Bone marrow (tissue), 2 donors: ENCODE measurements at places on chromosomes 7 and 10.

DNA sequence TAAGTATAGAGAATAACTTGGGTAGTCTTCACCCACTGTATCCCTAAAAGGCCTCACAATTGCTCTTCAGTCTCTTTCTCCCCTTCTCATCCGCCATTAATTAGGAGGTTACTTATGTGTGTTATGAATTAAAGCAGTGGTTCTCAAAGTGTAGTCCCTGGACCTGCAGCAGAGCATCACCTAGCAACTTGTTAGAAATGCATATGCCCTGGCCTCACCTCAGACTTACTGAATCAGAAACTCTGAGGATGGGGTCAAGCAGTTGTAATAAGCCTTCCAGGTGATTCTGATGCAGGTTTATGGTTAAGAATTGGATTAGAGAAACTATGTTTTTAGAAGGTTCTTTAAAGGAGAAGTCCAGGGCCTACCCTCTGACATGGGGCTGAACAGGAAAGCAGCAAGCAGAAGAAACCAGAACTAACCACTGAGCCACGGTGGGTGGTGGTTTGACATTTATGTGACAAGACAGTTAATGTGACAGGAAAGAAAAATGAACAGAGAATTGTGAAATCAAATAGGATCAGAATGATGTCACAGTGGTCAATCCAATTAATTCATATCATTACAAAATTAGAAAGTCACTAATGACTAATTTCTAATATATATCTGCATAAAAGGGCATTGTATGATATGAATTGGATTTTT lies 37.6 kb downstream of the ENTPD1 start:
- no peak for DNase-seq

DNA sequence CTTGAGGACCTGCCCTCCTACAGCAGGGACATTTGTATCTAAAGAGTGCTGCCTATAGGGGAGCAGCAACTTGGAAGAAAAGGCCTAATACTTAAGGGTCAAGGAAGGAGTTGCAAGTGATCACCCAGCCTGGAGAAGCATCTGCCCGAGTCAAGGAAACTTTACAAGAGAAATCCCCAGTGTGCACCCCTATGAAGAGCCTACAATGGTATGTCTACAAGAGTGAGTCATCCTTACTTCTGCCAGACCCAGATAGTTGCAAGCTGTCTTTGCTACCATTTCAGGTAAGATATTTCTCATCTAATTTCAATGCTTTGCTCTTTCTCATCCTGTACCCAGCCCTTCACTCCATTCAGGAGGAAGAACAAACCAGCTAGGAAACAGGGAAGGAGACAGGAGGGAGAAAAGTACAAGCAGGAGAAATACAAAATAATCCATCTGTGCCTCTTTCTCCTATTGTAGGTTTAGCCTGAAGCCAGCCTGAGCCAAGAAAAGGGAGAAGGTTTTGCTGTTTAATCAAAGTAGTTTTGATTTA lies 34.4 kb upstream of the AGR3 start:
- DNase-seq = no peak

DNA sequence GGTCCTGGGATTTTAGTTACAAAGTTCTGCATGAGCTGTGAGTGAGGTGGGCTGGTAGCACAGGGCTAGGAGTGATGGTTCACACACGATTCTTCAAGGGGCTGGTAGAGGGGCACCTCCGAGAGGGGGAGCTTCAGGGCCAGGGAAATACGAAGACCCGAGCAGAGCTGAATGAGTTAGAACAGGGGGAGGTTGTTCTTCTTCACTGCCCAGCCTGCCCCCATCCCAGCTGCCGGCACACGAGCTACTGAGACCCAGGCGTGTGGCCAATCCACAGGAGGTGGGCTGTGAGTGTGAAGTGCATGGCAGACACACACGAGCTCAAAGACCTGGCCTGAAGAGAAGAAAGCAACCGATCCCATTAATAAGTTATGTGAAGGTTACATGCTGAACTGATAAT lies 256.2 kb upstream of the ZNF32 start:
- no peak for DNase-seq

- no peak for DNase-seq
Measured at GRCh38 chr7:100966542-100967291, 2.6 kb upstream of the MUC12 start.

DNA sequence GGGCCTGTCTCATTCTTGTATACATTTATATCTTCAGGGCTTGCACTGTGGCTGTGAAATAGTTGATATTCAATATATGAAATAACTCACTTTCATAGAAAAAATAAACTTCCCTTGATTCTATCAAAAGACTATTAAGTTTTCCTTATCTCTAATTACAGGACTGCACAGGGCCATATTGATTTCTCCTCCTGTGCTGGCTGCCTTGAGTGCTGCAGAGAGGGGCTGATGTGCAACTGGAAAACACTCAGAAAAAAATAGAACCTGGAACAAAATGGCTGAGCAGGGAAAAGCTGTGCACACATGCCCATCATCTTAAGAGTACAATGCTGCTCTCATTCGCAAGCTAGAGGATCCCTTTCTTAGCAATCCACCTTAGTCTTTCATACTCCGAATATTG lies 5.9 kb upstream of the HDAC9 start:
- DNase-seq = no peak

- no peak for DNase-seq
Measured at GRCh38 chr10:33617381-33618080, 283.1 kb upstream of the NRP1 start.

- no peak for DNase-seq
Measured at GRCh38 chr7:69338144-69338543, 260.1 kb upstream of the AUTS2 start.

GRCh38 chr10:78974617-78975317 lies 94.0 kb upstream of the ZMIZ1 start:
- peak; percentile 89 for DNase-seq

DNA sequence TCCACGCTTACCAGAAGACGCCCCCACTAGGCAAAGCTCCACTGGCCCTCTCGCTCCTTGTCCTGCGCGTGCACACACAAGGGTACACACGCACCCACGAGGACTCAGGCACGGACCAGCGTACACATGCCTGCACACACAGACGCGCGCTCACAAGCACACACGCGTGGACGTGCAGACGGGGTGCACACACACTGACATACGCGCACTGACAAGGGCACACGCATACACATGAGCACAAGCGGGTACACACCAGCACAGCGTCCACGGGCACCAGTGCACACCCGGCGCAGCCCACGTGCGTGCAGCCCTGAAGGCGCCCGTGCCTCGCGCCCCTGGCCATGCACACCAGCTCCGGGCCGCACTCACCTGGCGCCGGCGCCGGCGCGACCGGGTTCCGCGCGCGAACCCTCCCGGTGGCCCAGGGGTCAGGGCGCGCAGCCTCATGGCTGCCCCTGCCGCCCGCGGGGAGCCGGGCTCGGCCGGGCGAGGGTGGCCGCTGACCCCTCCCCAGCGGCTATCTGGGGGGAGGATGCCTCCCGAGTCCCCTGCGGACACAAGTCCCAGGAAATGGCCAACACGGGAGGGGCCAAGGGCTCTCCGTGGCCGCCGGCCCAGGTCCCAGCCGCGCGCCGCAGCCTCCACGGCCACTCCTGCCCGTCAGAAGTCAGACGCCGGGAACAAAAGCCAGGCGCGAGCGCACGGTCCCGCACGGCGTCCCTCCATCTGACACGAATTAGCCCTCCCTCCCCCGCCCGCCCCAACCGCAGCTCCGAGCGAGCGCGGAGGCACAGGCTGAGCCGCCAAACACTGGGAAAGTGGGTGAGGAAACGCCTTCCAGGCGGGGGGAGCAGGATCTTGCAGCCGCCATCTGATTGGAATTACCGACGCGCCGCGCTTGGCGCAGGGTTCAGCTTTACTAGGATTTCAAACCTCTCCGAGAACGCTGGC lies 45.0 kb downstream of the TNS3 start:
- DNase-seq = no peak

DNA sequence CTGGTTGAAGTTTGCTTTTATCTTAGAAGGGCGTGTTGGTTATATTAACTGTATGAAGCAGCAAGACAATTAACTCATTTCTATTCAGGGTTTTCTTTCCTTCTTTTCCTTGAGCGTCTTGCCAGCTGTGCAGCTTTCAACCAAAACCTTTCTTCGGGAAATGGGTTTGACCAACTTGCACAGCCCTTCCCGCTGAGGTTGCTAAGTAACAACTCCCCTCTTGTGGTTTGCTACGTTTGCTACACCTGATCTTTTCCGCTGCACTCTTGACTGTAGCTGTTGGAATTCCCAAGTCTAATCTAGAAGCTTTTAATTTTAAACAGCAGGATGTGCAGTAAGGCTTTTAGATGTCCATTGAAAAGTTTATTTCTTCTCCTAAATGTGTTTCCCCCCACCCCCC lies 116.9 kb downstream of the CDCA7L start:
- DNase-seq = no peak

- DNase-seq = no peak
Measured at GRCh38 chr7:139618482-139619366, 95.2 kb downstream of the CLEC2L start.

DNA sequence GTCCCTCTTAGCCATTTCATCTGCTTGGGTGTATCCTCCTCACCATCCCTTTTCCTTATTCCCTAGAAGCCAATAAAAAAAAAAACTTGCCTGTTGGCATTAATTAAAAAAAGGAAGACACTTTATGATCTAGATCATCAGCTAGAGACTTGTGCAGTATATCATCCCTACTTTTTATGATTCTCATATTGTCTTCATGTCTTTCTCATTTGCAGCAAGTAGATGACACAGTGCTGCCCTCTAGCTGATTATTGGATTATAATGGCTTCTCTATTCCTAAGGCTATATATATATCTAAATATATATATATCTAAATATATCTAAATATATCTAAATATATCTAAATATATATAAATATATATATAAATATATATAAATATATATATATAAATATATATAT lies 272.4 kb upstream of the LRGUK start:
- no peak for DNase-seq

GRCh38 chr10:20492447-20492846 lies 404.7 kb downstream of the NEBL start:
- no peak for DNase-seq

- no peak for DNase-seq
Measured at GRCh38 chr10:50431133-50431532, 179.8 kb upstream of the ASAH2 start.

DNA sequence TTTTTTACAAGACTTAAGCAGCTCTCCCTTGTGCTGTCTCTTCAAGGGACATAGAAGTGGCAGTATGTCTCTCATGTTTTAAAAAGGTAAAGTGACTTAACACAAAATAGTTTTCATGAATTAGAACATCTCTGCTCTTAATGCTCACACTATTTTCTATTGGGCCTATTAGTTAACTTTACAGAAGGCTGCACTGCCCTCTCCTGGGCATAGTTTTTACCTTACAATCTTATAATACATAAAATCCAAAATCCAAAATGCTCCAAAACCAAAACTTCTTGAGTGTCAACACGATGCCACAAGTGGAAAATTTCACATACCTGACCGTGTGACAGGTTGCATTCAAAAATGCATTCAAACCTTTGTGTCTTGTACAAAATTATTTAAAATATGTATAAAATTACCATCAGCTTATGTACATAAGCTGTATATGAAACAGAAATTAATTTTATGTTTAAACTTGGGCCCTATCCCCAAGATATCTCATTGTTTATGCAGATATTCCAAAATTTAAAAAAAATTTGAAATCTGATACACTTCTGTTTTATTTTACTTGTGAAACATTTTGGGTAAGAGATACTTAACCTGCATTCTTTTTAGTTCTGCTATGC lies 25.8 kb downstream of the TES start:
- no peak for DNase-seq

DNA sequence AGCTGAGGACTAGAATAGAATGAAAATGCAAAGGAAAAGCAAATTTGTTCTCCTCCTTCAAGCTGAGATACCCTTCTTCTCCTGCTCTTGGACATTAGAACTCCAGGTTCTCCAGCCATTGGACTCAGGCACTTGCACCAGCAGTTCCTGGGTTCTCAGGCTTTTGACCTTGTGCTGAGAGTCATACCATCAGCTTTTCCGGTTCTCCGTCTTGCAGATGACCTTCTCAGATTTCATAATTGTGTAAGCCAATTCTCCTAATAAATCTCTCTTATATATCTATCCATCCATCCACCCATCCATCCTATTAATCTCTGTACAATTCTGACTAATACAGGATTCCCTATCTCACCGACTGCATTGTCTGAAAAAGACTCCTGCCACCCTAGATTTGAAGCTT lies 108.3 kb downstream of the AHR start:
- no peak for DNase-seq

DNA sequence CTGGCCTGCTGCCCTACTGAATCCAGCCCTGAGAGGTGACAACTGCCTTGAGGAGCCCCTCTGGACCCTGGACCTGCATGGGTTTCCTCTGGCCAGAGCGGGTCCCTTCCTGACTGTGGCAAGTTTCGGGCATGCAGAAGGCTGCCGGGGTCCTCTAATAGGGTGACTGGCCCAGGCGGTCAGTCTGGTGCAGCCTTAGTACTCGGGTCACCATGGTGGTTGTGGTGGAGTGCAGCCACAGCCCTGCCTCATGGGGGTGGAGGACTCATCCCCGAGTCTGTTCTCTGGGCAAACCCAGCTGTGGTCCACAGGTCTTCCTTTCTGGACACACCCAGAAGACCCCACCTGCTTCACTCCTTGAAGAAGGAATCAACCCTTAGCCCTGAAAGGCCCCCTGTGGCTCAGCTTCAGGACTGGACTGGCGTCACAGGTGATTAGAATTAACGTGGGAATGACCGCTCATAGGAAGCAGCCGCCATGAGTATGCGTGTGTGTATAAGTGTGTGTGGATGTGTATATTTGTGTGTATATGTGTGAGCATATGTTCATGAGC lies 28.7 kb downstream of the RAMP3 start:
- no peak for DNase-seq

GRCh38 chr7:12226756-12227155 lies 15.7 kb downstream of the TMEM106B start:
- DNase-seq = no peak

- no peak for DNase-seq
Measured at GRCh38 chr10:87575851-87576250, 71.2 kb downstream of the MINPP1 start.

GRCh38 chr10:126519185-126519584 lies 130.9 kb upstream of the ADAM12 start:
- no peak for DNase-seq

- no peak for DNase-seq
Measured at GRCh38 chr10:123394382-123394781, 240.2 kb downstream of the BUB3 start.

DNA sequence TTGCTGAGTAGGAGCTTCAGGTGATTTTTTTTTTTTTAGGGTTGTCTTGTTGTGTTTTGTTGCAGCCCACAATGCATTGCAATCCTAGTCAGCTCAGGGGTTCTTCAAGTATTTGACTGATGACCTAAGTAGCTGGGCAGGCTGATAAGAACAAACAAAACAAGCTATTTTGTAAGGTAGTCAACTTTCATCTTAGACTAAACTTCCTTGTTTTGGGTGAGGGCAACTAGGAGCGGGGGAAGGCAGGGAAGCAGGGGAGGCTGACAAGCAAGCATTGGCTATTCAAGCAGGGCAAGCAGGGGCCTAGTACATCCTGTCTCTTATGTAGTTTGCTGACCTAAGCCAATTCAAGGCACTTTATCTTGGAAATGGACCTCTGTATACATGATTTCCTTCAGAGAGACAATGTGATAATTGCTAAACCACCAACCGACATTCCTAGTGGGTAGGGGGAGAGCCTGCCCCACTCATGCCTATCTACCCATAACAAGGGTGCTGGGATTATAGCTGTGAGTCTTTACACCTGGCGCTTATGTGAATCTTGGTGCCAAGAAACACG lies 163.3 kb upstream of the PRKCQ start:
- no peak for DNase-seq
